ENCODE measurements at places on chromosomes 7 and 10.

DNA sequence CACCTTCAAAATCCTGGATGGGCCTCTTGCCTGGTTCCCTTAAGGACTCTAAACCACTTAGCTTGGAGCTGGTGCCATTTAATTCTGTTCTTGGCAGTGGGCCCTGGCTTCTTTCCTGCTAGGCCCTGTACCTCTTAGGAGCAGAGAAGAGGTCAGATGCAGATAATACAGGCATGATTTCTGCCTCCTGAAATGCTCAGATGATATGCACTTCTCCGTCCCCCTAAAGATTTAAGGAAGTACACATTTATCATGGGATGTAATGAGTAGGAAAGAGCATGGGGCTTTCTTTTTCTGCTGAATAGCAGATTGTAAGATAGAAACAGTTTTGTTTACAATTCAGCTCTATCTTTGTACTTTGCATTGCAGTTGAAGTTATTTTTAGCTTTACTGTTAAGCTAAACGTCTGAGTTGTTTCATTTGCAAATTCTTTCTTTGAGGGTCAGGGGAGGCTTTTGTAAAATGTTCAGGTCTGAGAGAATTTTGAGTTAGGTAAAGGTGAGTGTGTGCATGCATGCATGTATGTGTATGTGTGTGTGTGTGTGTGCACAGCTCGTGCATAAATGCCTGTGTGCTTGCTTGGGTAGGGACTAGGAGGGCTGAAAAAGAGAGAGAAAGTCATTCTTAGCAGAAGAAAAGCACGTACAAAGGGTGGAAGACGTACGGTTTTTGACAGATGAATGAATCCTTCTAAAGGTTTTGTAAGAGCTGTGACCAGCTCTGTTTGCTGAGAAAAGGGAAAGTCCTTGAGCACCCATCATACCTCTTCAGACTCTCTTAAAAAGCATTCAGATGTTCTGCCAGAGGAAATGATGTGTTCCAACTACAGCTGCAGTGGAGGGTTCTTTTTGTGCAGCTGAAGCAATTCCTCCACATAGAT, 364.2 kb downstream of the AUTS2 start:
- DNase-seq = no peak

GRCh38 chr7:148503900-148504487, 86.6 kb upstream of the C7orf33 start:
- DNase-seq = no peak

DNA sequence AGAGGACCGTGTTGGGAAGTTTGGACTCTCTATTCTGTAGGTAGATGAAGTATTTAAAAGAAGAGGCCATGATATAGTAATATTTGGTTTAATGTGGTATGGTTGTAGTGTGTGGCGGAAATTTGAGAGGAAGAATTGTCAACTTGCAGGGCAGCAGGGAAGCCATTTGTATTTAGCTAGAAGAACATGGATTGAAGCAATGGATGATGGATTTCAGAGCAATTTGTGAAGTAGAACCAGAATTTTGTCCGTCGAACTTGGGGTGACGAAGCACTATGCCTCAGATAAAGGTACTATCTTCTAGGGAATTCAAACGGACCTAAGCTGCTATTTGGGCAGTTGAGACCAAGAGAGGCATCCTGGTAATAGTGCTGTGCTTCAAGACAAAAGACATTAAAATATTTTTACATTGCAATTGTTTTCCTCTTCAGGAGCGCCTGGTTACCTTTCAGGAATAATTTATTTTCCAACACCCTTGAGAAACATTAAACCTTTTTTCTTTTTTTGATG, 615 bp upstream of the WBP1L start:
- DNase-seq = no peak

DNA sequence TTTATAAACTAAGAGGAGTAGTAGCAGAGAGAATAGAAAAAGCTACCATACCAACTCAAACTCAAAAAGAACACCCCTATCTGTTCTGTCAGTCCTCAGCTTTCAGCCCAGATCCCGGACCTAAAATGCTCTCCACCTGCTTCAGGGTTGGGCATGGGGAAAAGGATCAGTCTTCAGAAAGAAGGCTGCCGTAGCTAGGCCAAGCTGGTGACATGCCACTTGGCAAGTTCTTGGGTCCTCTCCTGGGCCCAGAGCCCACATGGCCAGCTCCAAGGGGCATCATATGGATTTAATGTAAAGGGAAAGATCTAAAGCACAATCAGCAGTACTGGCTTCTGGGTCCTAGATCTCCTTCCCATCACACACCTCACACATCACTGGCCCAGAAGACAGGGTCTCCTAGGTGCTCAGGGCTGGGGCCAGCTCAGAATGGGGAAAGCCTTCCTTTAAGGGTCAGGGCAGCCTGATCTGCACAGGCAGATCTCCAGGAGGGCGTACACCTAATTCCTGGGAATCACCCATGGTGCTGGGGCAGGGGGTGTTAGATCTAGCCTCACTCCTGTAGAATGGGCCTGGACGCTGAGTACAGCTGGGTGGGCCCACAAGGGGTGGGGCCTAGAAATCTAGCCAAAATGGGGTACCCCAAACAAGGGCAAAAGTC, 2.5 kb downstream of the VAX1 start:
- DNase-seq = no peak

GRCh38 chr10:129253865-129254179, 213.2 kb upstream of the MGMT start:
- no peak for DNase-seq

GRCh38 chr10:113385021-113385999, 167.5 kb upstream of the HABP2 start:
- DNase-seq = no peak

- no peak for DNase-seq
Measured at GRCh38 chr10:33334805-33335550, 511 bp upstream of the NRP1 start.

DNA sequence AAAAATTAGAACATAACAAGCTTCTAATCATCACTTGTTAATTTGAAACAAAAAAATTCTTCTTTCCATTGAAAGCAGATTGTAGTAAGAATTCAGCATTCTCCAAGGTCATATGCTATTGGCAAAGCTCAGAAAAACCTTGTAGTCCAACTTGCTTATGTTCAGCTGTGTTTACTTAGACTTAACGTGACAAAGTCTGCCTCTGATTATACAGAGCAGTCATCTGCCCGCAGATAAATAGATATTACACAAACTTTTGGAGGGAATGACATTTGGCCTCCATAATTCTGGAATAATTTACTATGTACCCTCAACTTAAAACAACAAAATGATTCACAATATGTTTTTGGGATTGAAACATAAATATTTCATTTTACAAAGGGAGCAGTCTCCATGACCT, 45.8 kb downstream of the MKX start:
- no peak for DNase-seq

- no peak for DNase-seq
Measured at GRCh38 chr7:88165697-88166096, 54.1 kb downstream of the SRI start.

- no peak for DNase-seq
Measured at GRCh38 chr7:146008293-146008692, 108.3 kb upstream of the CNTNAP2 start.

DNA sequence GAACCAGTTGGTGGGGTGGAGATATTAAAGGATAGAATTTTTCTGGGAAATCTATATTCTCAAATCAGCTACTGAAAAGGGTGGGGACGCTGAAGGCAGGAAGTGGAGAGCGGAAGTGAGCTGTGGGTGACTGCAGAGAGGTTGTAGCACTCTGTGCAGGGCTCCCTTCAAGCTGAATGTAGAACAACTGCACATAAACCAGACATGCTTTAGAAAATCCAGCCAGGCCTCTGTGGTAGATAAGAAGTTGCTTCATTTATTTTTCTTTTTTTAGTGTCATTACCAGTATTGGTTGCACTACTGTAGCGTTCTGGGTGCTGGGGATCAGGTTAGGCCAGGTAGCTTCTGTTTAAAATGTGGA, 127.8 kb downstream of the CELF2 start:
- DNase-seq = no peak

- DNase-seq = no peak
Measured at GRCh38 chr10:97854743-97855142, 5.1 kb downstream of the GOLGA7B start.

DNA sequence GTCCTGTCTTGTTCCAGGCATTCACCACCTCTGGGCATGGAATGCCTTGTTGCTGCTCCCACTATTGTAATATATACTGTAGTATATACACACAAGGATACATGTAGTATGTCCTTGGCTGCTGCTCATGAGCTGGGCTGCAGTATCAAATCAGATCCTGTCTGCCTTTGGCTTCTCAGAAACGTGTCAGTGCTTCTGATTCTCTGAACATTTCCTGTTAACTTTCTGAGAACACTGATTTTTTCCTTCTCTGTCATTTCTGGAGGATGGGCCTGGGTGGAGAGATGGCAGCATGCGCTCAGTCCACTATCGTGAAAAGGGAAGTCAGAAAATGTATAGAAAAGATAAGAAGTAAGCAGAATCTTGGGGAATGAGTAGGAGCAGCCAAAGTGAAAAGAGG, 12.2 kb downstream of the SFTPA2 start:
- DNase-seq = no peak

GRCh38 chr10:29486433-29486832, 148.3 kb downstream of the SVIL start:
- DNase-seq = no peak

- no peak for DNase-seq
Measured at GRCh38 chr10:35165136-35165535, 38.5 kb downstream of the CREM start.

DNA sequence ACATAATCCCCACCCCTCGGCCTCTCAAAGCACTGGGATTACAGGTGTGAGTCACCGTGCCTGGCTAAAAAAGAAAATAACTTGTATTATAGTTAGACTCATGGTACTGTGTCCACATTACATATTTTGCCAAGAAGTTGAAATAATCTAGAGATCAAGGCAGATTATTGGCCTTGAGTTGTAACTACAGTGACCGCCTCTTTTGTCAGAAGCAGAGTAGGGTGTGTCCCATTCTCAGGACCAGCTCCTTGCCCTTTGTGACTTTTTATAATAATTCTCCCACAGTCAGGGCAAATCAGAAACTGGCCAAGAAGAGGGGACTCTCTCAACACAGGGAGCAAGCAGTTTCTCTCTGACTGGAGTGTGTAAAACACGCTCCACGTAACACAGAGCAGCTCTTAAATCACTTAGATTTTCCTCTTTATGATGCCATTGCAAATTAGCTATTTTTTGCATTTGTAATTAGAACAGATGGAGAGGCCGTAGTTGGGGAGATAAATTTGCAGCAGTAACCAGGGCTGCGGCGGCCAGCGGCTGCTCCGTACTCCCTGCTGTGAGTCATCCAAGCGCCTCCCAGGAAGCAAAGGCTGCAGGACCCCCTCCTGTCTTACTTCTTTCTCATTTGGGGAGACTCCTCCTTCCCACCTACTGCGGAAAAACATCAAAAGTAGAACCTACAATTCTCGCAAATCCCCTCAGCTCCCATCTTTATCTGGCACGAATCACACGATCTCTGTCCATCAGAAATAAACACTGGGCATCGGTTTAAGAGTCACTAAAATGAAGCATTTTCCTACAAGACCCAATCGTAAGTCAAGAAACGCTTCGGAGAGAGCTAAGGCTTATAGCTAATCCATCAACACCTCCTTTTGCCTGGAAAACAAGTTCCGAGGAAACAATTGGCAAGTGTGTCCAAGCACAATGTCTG, 32.1 kb upstream of the MSRB2 start:
- no peak for DNase-seq

DNA sequence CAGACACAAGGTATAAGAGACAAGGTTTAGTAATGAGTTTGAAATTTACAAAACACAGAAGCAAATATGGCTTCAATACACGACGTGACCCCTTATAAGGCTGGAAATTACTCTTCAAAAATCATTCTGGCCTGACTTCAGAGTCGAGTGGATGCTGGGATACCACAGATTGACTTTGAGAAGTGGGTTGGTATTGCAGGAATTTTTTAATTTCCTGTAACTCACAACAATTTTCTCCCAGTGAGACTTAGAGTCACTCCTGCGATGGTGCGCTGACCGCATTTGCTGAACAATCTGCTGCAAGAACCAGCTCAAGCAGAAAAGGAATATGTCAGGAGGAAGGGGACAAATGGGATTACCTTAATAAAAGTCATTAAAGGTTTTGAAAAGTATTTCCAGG, 132.1 kb downstream of the EMX2 start:
- no peak for DNase-seq

DNA sequence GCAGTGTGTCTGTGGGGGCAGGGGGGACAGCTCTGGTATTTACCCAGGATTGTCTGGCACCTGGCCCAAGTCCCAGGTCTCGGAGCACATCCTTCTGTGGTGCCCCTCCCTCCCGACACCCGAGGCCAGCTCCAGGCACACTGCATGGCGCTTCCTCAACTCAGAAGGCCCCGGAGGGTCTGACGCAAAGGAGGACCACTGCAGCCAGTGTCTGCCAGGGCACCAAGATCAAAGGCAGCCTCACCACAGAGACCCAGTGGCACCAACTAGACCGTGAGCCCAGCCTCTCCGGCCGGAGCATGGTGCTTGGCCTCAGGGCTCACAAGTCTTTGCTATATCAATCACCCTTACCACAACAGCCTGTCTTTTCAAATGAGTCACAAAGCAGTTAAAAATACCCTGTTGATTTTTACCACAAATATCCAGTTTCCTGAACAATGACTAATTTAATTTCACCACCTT, 99.3 kb upstream of the DDC start:
- no peak for DNase-seq

DNA sequence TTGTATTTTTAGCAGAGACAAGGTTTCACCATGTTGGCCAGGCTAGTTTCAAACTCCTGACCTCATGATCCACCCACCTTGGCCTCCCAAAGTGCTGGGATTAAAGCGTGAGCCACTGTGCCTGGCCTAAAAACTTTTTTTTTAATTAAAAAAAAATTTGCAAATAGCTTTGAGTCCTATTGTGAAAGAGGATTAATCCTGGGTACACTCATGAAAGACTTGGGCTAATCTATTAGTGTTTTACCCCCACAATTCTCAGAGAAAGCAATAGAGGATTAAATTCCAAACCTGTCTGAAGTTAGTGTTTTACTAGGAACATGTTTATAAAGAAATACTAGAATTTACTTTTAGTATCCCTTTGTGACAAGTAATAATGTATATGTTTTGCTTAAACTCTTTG, 76.9 kb upstream of the ITGB1 start:
- no peak for DNase-seq

- no peak for DNase-seq
Measured at GRCh38 chr7:1537535-1538412, 7.3 kb downstream of the MAFK start.

- DNase-seq = peak; percentile 69
Measured at GRCh38 chr7:1065585-1066241, 21.4 kb downstream of the GPR146 start.

- DNase-seq = no peak
Measured at GRCh38 chr7:6505685-6506559, 45.3 kb downstream of the GRID2IP start.

- no peak for DNase-seq
Measured at GRCh38 chr10:110395350-110396283, 90.9 kb upstream of the SMNDC1 start.

DNA sequence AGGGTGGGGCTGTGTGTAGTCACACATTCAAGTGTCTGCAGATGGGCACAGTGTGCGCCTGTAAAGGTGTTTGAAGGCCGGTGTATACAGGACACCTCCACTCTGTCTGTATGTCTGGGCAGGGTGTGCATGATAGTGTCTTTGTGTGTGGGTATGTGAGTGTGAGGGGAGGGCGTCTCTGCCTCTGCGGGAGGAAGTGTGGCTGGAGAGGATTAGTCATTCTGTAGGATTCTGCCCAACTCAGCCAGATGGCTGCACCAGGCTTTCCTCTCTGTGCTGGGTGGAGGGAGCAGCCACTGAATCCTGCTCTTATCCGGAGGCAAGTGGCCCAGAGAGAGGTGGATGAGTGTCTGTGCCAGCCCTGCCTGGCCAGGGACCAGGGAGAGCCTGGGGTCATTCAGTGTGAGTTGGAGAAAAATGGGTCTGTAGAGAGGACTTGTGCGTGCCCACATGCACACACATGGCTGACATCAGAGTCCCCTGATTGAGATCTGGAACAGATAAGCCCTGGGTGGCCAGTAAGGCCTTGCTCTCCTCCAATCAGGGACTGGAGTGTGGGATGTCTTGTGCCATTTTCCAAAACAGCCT, 1.7 kb downstream of the SFXN3 start:
- DNase-seq = peak; percentile 40

Data from stimulated activated CD8-positive, alpha-beta memory T cell treated with anti-CD3 and anti-CD28 coated beads, Interleukin-4, amount 100 ng/mL, for 4 hours (primary cell).